ENCODE measurements at places on chromosomes 2 and 18.

DNA sequence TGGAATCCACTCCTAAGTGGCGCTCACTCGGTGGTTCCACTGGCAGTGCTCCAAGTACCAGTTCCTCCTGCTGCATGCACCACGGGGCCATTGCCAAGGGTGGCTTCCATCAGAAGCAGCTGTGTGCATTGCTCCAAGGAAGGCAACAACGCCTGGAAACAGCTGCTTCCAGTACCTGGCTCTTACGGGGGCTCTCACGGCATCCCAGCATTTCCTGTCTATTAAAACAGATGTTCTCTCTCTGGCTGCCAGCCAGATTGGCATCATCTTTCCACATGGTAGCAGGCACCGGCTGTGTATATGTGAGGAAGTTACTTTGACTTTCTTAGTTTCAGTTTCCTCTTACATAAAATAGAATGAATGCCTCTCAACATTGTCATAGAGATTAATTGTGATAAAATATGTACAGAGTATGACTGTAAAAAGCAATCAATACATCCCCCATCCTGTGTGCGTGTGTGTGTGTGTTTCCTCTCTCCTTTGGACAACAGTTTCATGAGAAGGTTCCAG, 84.9 kb downstream of the CMPK2 start:
- DNase-seq = no peak

DNA sequence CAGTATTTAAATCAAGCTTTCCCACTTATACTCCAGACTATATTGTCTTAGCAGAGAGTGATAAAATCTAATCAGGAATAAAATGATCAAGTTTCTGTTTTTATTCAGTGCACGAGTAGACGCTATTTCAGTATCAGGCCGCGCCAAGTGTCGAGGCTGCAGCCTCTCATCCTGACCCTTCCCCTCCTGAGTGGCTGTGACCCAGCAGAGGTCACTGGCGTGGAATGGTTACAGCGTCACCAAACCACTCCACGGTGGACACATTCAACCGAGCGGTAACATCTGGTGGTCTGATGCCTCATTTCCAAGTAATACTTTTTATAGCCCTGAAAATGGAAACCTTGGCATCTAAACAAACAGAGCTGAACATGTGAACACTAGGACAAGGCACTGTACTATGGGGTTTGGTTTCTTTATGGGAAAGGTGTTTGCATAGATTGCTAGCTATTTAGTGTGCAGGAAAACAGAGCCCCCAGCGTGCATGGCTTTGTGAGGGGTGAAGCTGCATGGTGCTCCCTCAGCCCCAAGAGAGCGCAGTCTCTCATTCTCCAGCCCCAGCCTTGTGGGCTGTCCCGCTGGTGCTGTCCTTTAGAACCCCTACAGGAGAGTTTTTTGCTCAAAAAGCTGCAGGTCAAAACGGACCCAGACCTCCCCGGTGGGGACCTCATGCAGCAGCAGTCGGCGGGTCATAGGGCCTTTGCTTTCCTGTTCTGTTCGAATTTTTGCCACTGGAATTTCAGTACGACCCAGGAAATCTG, 28.4 kb downstream of the FAM228A start:
- no peak for DNase-seq

- DNase-seq = no peak
These were observed 365.3 kb downstream of the SATB2 start for GRCh38 chr2:199092419-199092818.

DNA sequence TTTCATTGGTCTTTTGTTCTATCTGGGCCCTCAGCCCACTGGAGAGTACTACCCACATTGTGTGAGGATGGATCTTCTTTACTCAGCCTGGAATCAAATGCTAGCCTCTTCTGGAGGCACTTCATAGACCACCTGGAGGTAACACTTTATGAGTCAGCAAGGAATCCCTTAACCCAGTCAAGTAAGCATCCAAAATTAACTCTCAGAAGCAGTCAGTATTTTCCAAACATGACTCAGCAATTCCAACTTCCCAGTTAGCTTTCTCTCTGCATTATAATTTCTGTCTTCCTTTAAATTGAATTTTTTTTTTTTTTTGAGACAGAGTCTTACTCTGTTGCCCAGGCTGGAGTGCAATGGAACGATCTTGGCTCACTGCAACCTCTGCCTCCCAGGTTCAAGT, 142.7 kb downstream of the ACKR3 start:
- DNase-seq = no peak

DNA sequence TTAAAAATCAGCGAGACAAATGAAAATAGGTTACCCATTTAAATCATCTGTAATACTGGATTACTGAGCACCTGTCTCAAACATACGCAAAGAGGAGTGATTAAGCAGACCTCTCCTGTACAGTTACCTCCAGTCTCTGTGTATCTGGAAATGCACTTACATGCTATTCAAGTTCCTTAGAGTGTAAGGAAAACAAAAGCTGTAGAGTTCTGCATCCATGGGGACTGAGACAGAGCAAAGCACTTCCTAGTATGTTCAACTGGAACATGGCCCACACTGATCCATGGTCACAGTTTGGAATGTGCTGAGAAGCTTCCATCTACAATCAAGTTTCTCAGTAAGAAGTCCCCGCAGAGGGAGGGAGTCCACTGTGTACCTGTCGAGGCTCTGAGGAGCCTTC, 63.9 kb downstream of the PPP4R1 start:
- no peak for DNase-seq

- DNase-seq = no peak
These were observed 319.6 kb upstream of the REV1 start for GRCh38 chr2:99809259-99809900.

DNA sequence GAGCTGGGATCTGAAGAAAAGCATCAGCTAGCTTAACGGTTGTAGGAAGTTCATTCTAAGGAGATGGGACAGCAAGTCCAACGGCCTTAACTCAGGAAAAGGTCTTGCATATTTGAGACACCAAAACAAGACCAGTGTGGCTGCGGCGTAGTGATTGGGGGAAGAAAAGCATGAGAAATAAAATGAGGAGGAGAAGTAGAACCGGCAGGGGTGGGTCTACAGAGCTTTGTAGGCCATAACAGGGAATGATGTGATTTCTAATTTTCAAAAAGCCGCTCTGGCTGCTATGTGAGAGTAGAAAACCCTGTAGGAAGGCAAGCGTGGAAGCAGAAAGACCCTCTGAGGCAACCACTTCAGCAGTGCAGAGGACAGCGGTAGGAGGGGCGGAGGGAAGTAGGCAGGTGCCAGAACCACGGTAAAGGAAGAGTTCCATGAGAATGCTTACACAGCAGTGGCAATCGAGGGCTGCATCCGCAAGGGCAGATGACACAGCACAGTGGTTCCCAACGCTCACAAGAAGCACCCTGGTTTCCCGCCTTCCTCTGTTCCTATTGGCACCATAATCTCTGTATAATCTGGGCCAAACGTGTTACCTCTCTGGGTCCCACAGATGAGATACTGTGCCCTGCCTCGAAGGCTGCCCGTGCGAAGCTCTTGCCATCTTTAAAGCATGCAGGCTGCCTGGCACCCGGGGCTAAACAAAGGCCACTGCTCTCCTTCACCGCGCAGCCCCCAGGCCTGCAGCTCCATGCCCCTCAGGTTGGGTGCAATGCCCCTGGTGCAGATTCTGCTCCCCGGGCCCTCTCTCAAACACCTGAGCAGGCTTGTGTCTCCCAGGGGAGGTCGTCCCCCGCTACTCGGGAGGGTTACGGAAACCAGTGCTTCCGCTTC, 795 bp downstream of the ANKRD39 start:
- no peak for DNase-seq

GRCh38 chr2:103445347-103445746, 683.5 kb downstream of the TMEM182 start:
- DNase-seq = no peak

DNA sequence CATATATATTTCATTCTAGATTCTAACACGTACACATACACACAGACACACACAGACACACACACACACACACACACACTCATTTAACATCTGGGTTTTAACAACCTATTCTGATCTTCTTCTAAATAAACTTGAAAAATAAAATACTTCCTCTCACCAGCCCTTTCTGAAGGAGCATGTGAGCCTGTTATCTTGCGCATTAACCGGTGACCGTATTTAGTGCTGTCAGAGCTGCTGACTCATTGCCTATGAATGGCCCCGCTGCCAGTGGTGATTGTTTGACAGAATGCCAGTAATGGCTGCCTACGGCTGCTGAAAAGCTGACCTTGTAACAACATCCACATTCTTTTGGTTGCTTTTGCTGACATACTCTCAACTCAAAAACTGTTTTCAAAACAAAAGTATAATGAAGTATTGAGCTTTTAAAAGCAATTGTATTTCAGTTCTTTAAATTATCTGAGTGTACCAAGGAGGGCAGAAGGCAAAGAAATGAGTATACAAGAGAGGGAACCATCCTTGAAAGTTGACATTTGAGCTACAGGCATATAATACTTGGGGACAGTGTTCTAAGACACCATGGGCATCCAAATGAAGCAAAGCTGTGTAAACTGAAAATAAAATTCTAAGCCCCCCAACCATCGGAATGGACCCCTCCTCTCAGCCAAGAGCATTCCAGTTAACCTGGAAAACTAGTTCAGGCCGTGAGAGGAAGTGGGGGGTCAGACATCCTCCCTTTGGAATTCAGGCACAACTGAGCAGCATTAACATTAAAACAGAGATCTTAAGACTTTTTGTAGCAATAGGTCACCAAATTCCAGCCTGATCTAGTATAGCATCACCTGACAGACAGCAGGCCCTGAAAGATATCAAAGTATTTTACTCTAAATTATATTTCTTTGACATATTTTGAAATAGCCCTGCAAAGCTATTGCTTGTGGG, 50.2 kb upstream of the DTNA start:
- peak; percentile 93 for DNase-seq

DNA sequence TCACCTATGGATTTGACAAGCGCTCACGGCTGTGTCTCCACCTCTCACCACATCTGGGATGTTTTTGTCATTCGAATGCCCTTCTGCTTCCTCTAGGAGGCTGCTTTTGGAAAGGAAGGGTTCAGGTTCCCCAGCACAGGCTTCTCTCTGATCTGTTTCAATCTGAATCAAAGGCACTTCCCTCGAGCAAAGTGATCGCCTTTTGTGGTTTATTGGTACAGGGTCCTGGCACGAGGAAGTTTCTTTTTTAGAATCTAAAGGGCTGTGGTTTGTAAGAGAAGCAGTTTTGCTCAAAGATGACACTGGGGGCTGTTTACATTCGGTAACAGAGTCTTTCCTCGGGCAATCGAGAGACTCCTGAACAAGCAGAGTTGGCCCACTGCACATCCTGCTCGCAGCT, 145.0 kb downstream of the DAW1 start:
- no peak for DNase-seq

DNA sequence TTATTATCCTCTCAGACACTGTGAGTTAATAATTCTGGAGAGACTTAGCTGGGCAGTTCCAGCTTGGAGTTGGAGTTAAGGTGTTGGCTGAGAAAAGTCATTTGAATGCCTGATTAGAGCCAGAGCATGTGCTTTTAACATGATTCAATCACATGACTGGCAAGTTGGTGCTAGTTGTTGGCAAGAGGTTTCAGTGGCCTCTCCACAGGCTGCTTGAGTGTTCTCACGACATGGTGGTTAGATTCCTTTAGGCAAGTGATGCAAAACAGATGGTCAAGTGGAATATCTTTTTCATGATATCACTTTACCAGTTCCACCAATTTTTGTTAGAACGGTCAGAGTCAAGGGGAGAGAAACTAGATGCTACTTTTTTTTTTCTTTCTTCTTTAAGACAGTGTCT, 262.7 kb upstream of the FN1 start:
- DNase-seq = no peak

GRCh38 chr18:75161256-75162028, 47.5 kb downstream of the PTGR3 start:
- DNase-seq = peak; percentile 18

DNA sequence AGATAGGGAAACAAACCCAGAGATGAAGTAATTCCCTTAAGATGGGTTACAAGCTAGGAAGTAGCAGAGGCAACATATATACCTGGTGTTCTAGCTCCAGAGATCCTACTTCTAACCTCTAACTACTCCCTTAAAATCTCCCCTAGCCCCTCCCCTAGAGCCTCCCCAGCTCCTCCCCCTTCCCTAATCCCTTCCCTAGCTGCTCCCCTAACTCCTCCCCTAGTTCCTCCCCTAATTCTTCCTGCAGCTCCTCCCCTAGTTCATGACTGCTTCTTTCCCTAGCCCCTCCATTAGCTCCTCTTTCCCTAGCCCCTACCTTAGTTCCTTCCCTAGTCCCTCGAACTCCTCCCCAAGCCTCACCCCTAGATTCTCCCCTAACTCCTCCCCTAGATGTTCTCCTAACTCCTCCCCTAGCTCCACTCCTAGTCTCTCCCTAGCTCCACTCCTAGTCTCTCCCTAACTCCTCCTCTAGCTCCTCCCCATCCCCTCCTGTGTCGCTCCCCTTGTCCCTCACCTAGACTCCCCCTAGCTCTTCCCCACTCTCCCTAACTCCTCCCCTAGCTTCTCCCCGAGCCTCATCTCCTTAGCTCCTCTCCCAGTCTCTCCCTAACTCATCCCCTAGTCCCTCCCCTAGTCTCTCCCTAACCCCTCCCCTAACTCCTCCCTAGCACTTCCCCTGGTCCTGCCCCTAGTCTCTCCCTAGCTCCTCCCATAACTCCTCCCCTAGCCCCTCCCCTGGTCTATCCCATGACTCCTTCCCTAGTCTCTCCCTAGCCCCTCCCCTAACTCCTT, 108.9 kb downstream of the CD226 start:
- DNase-seq = no peak

DNA sequence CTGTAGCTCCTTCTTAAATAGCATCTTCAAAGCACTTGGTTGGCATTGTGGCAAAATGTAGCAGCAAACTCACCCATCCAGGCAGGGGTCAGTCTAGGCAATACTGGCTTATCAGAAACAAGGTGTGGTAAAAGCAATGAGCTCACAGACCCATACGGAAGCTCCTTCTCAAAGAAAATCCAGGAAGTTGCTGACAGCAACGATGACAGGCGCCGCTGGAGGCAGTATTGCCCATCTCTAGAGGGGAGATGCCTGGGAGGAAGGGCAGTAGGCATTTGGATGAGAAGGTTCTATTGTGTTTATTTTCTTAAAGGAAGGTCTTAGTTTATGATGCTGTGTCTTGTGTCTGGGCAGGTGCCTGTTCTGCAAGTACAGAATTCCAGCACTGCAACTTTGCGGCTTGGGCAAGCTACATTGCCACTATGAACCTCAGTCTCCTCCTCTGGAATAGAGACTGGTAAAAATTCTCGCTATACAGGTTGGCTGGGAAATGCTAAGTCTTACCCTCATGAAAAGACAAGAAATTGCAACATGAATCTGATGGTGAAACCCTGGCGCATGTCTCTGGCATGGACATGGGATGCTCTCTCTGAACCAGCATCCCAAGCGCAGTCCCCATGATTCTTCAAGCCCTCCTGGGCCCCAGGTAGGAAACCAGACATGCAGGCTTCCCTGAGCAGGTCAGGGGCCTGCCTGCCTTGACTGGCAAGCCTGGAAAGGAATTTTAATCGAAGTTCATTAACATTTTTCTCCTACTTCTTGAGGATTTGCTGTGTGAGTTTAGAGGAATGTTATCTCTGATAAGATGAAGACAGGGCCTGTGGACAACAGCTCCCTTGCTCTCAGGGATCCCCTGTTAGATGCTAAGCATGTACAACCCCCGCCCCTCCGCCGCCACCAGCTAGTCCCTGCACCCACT, 156.0 kb downstream of the TFCP2L1 start:
- peak; percentile 22 for DNase-seq

Data from COLO829 (cell line).